H7 (cell line): ENCODE measurements at places on chromosomes 4 and X.
A peak's percentile ranks its signal among the peaks of the same experiment; 100 is the strongest.

GRCh38 chr4:19756661-19757060, 495.0 kb upstream of the SLIT2 start:
- DNase-seq: no peak

DNA sequence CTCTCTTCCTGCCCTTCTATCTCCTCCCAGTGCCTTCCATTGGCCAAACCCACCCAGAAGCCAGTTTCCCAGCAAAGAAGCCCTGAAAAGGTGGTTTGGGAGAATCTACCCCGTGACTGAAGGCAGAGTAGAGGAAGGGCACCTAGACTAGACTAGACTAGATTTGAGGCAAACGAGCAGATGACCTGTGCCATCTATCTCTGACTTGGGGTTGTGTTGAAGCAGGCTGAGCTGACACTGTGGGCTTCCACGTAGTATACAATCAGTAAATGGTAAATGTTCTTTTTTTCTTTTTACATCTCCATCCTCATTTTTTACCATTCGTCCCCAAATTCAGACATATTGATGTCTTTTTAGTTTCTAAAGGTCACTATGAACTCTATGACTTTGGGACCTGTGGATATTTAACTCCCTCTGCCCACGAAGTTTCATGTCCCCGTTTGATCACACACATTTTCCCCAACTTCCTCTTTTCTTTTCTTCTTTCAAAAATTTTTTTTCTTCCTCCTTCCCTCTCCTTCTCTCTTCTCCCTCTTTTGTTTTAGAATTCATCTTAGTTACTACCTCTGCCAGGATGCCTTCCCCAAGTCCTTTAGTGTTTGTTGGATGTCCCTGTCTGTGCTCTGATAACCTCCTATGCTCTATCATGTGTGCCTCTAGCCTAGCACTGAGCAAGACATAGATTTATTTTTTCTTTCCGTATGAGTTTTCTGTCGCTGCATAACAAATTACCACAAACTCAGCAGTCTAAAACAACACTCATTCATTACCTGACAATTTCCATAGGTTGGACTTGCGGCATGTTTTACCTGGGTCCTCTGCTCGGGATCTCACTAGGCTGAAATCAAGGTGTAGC, 6.2 kb upstream of the AFF1 start:
- DNase-seq: no peak

GRCh38 chrX:47683829-47684205, 24.8 kb upstream of the UXT start:
- no peak for DNase-seq

- DNase-seq: no peak
Measured at GRCh38 chrX:29422034-29422433, 793.3 kb upstream of the MAGEB2 start.

DNA sequence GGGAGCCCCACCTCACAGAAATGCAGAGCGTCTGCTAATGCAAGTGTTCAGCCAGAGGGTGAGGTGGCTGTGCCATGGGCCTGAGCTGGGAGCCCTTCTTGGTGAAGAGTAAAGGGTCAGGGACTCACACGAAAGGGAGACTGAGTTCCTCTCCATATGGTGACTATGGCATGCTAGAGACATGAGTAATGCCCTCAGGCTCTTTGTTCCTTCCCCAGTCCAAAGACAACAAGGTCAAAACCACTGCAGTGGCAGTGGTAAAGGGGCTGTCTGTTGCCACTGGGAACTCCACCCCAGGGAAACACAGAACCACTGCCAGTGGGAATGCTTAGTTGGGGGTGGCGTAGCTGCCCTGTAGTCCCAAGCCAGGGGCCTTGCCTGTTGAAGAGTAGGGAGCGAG, 22.4 kb downstream of the RAB40AL start:
- no peak for DNase-seq

DNA sequence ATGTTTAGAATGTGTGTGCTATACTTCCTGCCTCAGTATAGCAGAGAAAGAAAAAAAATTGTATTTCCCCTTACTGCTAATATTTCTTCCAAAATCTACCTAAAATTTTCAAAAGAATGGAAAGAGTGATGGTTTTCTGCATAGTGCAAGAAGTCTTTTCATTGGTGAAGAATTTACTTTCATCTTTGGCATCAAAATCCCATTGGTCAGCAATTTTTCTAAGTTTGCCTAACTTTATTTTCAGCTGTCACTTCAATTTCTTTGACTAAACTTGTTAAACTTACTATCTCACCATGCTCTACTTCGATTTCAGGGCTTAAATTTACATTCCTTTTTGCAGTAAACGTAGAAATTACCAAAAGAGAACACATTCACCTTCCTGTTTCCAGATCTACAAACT, 44.5 kb upstream of the MAGEB2 start:
- DNase-seq: no peak

DNA sequence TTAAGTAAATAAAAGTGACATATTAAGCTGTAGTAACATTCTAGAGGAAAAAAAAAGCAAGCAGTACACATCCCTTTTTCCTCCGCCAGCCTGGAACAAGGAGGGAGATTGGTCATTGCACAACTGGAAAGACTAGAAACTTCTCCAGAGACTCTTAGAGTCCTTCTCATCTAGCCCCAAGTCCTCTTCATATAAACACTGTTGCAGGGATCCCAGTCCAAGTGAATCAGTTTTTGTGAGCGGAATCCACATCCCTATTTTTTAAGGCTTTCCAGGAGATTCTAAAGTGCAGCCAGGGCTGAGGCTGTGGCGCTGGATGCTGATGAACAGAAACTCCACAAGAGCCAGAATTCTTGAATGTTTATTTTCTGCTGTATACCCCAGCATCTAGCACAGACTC, 23.8 kb downstream of the REELD1 start:
- DNase-seq: no peak

- DNase-seq: no peak
Measured at GRCh38 chr4:142348613-142349021, 497.5 kb downstream of the INPP4B start.

GRCh38 chr4:44448521-44449461, at the start of gene KCTD8:
Gene KCTD8 (minus strand): TSS chr4:44448809.
- peak; percentile 91 for DNase-seq

DNA sequence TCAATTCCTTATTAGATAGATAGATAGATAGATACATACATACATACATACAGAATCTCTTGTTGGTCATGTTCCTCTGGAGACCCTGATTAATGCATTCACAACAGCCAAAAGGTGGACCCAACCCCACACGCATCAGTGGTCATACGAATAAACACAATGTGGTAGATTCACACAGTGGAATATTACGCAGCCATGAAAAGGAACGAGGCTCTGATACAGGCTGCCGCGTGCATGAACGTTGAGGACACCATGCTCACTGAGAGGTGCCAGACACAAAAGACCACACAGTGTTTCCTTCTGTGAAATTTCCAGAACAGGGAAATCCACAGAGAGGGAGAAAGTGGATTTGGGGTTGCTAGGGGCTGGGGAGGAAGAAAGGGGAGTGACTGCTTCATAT, 136.7 kb downstream of the CRLF2 start:
- no peak for DNase-seq

GRCh38 chr4:42284030-42284429, 113.3 kb upstream of the SHISA3 start:
- no peak for DNase-seq

- no peak for DNase-seq
Measured at GRCh38 chr4:20279381-20279780, 27.7 kb downstream of the SLIT2 start.

- no peak for DNase-seq
Measured at GRCh38 chrX:68419975-68420374, 13.3 kb downstream of the OPHN1 start.

GRCh38 chr4:127155555-127155954, 477.2 kb upstream of the INTU start:
- no peak for DNase-seq

DNA sequence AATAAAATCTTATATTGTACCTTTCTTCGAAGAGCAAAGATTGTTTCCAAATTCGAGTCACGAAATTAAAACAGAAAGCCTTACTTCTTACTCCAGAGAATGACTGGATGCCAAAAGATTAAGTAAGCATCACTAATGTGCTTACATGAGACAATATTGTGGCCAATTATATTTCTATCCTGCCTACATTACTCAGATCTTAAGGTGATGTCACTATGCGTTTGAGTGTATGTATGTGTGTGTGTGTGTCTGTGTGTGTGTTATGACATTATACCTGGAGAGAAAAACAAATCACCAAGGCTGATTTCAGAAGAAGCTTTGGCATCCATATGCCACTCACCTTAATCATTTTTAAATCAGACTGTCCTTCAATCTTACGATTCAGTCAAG, 556.3 kb downstream of the PPARGC1A start:
- DNase-seq: no peak

DNA sequence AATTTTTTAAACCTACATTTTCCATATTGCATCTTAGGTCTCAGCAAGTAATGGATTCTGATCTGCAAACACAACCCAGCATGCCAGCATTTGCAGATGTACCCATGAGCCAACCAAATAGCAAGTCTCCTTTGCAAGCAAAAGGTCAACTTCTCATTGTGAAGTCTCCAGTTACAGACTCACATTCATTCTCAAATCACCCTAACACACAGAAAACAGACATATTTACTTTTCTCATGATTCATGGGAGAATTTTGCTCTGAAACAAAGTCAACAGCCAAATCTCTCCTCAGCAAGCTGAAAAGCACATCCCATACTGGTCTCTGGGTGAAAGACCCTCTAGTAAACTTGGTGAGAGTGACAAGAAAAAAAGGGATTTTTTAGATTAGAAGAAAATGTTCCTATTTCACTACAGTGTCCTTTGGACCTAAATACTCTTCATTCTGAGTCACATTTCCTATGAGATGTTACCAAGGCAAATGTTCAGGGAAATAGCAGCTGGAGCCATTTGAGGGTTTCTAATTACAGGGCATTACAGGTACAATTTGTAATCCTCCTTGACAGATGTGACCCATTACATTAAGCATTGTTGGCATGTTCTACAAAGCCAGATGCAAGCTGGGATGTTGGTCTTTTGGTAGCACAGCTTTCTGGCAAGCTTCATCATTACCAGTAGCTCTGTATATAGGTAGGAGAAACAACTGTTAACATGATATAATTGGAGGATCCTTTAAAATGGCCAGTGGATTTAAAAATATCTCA, 383.3 kb downstream of the SMARCA1 start:
- DNase-seq: no peak

DNA sequence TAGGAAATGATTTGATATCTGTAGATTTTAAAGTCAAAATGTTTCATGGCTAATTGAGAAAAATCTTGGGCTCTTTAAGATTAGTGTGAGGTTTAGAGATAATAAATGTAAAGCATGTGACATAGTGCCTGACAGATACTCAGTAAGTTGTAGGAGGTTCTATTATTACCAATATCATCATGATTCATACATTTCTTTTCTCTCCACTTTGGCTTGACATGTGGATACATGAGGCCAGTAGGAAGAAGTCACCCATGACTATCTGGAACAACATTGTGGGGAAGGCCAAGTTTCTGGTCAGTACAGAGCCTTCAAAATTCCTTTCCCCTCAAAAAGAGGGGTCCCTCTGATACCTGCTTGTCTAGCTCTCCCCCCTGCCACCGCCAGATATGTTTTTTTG, 91.2 kb upstream of the SORBS2 start:
- no peak for DNase-seq

GRCh38 chr4:9925750-9926439, 95.4 kb downstream of the SLC2A9 start:
- no peak for DNase-seq

- no peak for DNase-seq
Measured at GRCh38 chr4:138892483-138893407, 122.8 kb upstream of the NOCT start.

DNA sequence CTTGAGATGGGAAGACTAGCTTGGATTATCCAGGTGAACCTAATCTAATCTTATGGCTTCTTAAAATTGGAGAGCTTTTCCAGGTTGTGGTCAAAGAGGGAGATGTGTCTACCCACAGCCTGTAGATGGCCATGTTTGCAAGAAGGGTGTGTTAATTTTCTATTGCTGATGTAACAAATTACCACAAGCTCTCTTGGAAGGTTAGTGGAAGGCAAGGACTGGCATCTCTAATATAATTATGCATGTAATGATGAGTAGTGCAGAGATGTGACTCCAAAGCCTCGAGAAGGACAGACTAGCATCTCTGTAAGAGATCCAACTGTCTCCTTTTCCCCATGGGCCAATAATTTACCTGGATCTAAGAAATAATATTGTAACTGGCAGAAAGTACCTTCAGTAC, 3.2 kb upstream of the ADH1B start:
- no peak for DNase-seq
